ENCODE measurements at places on chromosomes 4 and X. TPM values are rescaled to one million over a fixed set of nuclear protein-coding genes. Genes with fewer than 3 reads are reported as not detected.

- no peak for DNase-seq
These were observed 195.8 kb downstream of the PDHA2 start for GRCh38 chr4:96035727-96036126.

GRCh38 chr4:113474017-113474416 is 287.5 kb downstream of the CAMK2D start:
- DNase-seq = no peak

DNA sequence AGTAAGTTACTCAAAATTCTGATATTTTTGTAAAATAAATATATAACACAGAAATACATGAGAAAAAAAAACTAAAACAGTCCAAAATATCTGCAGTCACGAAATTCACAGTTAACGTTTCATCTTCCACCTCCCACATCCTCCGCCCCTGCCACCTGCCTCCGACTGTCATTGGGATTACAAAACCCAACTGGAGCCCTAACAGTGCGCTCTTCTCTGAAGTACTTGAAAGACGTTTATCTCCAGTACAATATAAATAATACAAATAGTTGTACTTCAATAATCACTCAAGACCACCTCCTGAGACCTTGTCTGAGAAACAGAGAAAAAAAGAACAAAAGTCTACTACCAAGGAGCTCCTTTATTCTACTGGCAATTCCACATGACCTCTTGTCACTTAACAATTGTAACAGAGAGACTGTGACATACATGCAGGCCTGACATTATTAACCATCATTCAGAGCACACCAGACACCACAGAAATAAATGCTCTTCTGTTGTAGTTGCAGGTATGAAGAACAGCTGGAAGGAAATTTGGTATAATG is 280.6 kb downstream of the PPP3CA start:
- no peak for DNase-seq

DNA sequence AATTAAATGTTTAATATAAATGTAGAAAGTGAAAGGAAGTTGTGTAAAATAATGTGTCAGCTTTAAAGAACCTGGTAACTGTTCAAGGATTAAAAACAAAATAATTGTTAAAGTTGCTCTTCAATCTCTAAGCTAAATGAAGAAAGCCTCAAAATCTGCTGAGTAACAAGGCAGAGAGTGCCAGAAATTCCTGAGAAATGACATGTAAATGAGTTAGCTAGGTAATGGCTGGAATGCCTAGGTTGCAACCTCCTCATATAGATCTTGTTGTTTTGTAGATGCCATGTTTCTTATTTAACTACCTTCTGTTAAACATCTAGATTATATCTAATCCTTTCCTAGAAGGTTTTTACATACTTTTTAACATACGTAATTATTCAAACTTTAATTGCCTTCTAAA is 763.6 kb upstream of the AGA start:
- no peak for DNase-seq

LRCH2 gene
- 4.0 TPM for total RNA-seq

SOX3 gene
- 0.04 TPM for total RNA-seq

P2RY8 gene
- 0.58 TPM for total RNA-seq

ITIH6 gene
- 0.22 TPM for total RNA-seq

IBSP gene
- total RNA-seq = not detected
